ENCODE measurements at places on chromosomes 3 and 15. TPM values are rescaled to one million over a fixed set of nuclear protein-coding genes. Genes with fewer than 3 reads are reported as not detected.

LYZL4 gene
- not detected for polyA plus RNA-seq

SLC12A1 gene
- not detected for polyA plus RNA-seq

RAB43 gene
- polyA plus RNA-seq: 6.9 TPM

OSTN gene
- polyA plus RNA-seq: not detected

SYNPR gene
- not detected for polyA plus RNA-seq

RTP2 gene
- polyA plus RNA-seq: not detected

MINAR1 gene
- 0.28 TPM for polyA plus RNA-seq

PLA2G4D gene
- polyA plus RNA-seq: not detected

MRPS22 gene
- polyA plus RNA-seq: 63.2 TPM

DIPK2A gene
- 10.5 TPM for polyA plus RNA-seq

TIMP4 gene
- polyA plus RNA-seq: 0.27 TPM

TMC3 gene
- not detected for polyA plus RNA-seq

PAK6 gene
- not detected for polyA plus RNA-seq

CCDC33 gene
- not detected for polyA plus RNA-seq

UBAP1L gene
- polyA plus RNA-seq: 0.89 TPM

SLTM gene
- polyA plus RNA-seq: 54.3 TPM

MRAS gene
- 65.1 TPM for polyA plus RNA-seq

SERPINI2 gene
- not detected for polyA plus RNA-seq

CCR8 gene
- not detected for polyA plus RNA-seq

FBXL22 gene
- 0.65 TPM for polyA plus RNA-seq

SAXO2 gene
- 2.0 TPM for polyA plus RNA-seq

HIGD2B gene
- polyA plus RNA-seq: not detected

All from GM23248 (cell line).